ENCODE measurements at places on chromosomes 1 and 21.

- DNase-seq: no peak
Observed at GRCh38 chr1:54490361-54491248, 57.4 kb upstream of the ACOT11 start.

DNA sequence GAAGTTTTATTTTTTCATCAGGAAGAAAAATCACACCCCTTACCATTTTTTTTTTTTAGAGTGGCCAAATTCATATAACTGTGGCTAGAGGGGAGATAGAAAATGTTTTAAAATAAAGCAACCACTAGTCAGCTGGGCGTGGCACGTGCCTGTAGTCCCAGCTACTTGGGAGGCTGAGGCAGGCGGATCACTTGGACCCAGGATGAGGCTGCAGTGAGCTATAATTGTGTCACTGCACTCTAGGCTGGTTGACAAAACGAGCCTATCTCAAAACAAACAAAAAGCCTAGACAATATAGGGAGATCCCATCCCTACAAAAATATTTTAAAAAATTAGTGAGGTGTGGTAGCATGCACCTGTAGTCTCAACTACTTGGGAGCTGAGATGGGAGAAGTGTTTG is 14.8 kb upstream of the BECN2 start:
- no peak for DNase-seq

DNA sequence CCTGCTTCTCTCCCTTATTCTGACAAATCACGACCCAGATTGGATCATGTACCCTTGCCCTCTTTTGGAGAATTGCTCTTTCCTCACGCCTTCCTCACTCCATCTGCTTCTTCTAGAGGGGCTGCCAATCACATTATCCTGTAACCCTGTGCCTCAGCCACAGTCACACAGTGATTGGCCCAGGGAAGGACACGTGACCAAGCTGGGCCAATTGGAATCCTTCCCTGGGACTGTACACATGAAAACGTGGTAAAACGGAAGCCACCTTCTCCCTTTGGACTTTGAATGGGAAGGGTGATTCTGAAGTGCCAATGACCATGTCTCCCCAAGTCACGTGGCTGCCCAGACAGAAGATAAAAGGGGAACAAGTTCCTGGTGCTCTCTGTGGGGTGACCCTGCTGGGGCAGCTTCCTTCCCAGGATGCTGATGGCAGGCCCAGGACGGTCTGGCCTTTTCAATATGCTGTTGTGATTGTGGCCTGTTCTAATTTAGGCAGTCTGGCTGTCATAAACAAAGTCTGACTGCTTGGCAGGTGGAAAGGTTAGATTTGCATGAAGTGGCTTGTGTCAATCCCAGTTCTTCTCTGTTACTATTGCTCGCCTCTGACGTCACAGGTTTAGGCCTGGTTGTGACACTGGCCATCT is 92.9 kb downstream of the UBIAD1 start:
- no peak for DNase-seq

GRCh38 chr1:6261615-6261995 is 707 bp upstream of the GPR153 start:
- no peak for DNase-seq

- DNase-seq: peak; percentile 95
Observed at GRCh38 chr1:219660666-219661463, 48.0 kb upstream of the ZC3H11B start.

DNA sequence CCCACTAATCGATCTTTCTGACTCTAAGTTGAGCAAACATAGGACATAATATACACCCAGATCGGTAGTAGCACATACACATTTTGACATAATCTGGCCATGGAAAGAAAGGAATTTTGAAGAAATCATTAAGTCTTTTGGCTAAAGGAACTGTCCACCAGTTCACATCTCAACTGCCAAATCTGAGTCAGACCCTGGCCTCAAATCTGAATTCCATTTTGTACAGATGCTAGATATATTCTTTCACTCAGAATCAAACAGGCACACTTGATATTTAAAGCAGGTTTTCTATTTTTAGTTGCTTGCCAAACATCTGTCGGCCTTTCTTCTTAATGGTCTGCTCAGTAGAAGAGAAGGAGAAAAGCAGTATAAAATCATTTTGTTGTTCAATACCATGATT is 281.8 kb downstream of the BARHL2 start:
- DNase-seq: peak; percentile 47

GRCh38 chr1:34055818-34056217 is 109.2 kb downstream of the CSMD2 start:
- DNase-seq: no peak

- DNase-seq: no peak
Observed at GRCh38 chr1:109823543-109824348, 60.0 kb upstream of the EPS8L3 start.

DNA sequence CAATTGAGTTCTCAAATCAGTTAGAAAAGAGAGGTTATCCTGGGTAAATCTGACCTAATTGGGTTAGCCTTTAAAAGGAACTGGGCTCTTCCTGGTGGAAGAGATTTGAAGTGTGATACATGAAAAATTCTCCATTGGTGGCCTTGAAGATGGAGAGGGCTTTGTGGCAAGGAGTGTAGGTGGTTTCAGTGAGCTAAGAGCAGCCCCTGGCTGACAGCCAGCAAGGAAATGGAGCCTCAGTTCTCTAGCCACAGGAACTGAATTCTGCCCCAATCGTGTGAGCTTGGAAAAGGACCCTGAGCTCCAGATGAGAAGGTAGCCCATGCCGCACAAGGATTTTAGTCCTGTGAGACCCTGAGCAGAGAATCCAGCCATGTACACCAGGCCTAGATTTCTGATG is 12.7 kb upstream of the HYI start:
- no peak for DNase-seq

DNA sequence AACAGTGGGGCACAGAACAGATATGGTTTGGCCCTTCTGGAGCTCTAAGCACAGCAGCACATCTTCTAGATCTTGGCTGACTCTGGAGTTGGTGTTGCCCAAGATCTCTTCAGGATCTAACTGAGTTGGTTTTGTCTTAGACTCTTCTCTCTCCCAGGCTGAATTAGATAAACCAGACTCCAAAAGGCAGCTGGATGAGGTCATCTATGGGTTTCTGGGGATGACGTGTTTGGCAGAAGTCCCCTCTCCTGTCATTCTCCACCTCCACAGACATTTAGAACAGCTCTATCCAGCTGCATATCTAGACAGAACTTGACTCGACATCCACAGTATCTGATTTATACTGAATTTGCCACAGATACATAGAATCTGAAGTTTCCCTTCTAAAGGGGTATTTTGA is 75.3 kb downstream of the ST6GALNAC5 start:
- no peak for DNase-seq

DNA sequence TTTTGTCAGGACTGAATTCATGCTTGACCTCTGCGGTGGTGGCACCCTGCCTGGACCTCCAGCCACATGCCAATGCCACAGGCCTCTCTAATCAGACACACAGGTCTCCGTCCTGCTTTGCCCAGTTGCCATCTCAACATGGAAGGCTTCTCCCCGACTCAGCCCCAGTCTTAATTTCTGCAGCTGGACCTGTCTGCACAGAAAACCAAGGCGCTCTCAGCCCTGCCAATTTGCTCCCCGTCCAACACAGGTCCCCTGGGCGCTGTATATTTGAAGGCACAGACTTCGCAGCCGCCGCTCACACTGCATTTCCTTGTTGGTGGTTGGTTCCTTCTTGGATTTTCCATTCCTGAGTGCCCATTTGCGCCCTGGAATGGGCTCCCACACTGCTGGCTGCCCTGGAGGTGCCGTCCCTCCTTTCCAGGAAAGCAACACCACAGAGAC is 28.0 kb upstream of the PLEKHG5 start:
- peak; percentile 53 for DNase-seq

DNA sequence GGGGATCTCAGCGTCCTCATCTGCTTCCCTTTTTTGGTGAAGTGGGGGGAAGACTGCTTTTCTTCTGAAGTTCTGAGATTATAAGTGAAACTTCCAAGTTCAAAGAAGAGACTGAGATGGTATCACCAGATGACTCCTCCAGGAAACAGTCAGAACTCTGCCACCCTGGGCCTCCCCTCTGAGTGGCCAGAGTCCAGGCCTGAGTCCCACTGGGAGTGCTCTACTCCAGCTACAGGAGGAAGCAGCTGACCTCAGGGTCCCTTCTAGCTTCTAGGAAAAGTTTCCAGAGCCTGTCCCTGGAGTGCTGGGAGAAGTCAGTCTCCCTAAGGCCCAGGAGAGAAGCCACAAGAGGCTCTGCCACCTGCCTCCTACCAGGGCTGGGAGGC is 104.7 kb downstream of the CASZ1 start:
- DNase-seq: no peak

GRCh38 chr1:7783178-7783711 is 846 bp upstream of the PER3 start:
- DNase-seq: peak; percentile 36

DNA sequence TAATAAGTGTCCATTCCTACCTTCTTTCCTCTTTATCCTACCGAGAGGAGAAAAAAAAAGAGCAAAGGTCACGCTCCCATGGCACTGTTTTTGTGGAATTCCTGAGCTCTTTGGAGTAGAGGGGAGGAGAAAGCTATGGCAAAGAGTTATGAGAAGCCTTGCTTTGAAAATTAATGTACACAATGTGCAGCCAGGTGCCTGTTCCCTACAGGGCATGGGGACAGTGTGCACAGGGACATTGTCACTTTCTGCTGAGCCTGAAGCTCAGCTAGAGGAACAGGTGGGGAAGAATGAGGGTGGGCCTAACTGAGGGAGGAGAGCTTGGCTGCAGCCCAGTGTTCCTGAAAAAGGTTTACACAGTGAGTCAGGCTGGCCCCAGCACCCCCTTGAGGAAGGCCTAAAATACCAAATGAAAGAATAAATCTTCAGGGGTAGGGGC is 66.1 kb downstream of the PLXNA2 start:
- no peak for DNase-seq

DNA sequence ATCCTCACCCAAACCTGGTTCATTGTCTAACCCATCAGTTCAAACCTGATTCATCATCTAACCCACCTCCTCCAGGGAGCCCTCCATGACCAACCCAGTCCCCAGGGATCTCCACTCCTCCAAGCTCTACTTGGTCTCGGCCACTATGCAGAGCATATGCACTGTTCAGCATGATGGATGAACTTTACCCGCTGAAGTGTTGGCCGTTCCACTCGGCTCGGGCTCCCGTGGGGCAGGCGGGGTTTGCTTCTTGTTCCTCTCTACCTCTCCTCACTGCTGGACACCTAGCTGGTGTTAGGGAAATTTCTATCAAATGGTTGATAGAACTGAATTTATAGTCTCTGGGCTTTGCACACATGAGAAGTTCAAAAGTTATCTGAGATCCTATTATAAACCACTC is 111.0 kb downstream of the TRABD2B start:
- DNase-seq: no peak

DNA sequence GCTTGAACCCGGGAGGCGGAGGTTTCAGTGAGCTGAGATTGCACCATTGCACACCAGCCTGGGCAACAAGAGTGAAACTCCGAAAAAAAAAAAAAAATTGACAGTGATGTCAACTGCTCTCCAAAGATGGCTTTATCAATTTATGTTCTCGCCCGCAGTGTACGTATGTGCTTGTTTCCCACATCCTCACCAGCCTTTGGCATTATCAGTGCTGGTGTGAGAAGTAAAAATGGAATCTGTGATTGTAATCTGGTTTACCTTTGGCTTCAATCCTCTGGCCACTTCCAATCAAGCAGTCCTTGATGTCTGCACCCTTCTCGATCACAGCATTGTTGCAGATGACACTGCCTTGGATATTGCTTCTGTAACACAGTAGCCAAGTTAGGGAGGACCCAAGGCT is 14.4 kb upstream of the PTCH2 start:
- no peak for DNase-seq

GRCh38 chr1:18942340-18942739 is 14.1 kb downstream of the IFFO2 start:
- no peak for DNase-seq

DNA sequence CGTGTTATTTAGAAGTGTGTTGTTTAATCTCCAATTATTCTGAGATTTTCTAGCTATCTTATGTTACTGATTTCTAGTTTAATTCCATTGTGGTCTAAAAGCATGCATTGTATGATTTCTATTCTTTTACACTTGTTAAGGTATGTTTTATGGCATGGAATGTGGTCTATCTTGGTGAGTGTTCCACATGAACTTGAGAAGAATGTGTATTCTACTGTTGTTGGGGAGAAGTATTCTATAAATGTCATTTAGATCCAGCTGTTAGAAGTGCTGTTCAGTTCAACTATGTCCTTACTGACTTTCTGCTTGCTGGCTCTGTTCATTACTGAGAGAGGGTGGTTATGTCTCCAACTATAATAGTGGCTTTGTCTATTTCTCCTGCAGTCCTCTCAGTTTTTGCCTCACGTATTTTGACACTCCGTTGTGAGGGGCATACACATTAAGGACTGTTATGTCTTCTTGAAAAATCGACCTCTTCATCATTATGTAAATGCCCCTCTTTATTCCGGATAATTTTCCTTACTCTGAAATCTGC is 12.0 kb upstream of the PLA2G5 start:
- DNase-seq: no peak

- DNase-seq: no peak
Observed at GRCh38 chr1:33276573-33277298, 20.4 kb downstream of the ZNF362 start.

- peak; percentile 33 for DNase-seq
Observed at GRCh38 chr1:162878000-162878596, 17.1 kb upstream of the CCDC190 start.

- DNase-seq: no peak
Observed at GRCh38 chr21:45516671-45517151, 25.5 kb downstream of the SLC19A1 start.

- no peak for DNase-seq
Observed at GRCh38 chr1:208895820-208896219, 651.6 kb upstream of the PLXNA2 start.

GRCh38 chr21:42233067-42233961 is 14.4 kb downstream of the ABCG1 start:
- peak; percentile 41 for DNase-seq

DNA sequence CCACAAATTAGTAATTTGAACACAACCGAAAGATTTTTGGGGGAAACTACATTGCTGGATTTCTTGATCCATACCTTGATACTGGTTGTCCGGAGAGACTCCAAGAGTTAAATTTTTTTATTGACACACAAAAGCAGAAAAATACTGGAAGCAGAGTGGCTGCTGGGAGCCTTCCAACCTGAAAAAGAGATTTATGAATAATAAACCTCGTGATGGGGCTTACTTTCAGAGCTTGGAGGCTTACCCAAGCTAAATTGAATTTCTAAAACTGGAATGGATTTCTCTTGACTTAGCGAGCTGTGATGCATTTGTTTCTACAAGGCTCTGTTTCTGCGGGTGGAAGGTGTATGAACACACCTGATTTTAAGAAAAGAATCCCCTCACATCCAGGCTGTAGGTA is 35.7 kb downstream of the PCP4 start:
- no peak for DNase-seq

- no peak for DNase-seq
Observed at GRCh38 chr1:101181930-101182329, 54.9 kb upstream of the S1PR1 start.

- no peak for DNase-seq
Observed at GRCh38 chr1:183039330-183039729, 16.1 kb downstream of the LAMC1 start.
